ENCODE measurements at places on chromosomes 6 and 20. TPM values are rescaled to one million over a fixed set of nuclear protein-coding genes. Genes with fewer than 3 reads are reported as not detected.

The ABHD16B gene
- total RNA-seq: not detected

The CD83 gene
- 110 TPM for total RNA-seq

The DPM1 gene
- total RNA-seq: 26.1 TPM

The PPIL1 gene
- 5.1 TPM for total RNA-seq

The CNKSR3 gene
- 0.18 TPM for total RNA-seq

The HUS1B gene
- 3.4 TPM for total RNA-seq

The CDSN gene
- total RNA-seq: not detected

The LSM14B gene
- 47.3 TPM for total RNA-seq

The KCNQ5 gene
- total RNA-seq: 8.7 TPM

The HLA-DPB1 gene
- total RNA-seq: 77.1 TPM

The AFG1L gene
- total RNA-seq: 9.2 TPM

The HMGCLL1 gene
- not detected for total RNA-seq

Measured in natural killer cell (primary cell).